ENCODE measurements at places on chromosomes 5 and 9. TPM values are rescaled to one million over a fixed set of nuclear protein-coding genes. Genes with fewer than 3 reads are reported as not detected.
A peak's percentile ranks its signal among the peaks of the same experiment; 100 is the strongest.

The HTR4 gene
- total RNA-seq, result not detected

The MACIR gene
- 9.4 TPM for total RNA-seq

GRCh38 chr5:132022737-132023136 lies 11.3 kb upstream of the ACSL6 start:
- DNase-seq, result no peak

DNA sequence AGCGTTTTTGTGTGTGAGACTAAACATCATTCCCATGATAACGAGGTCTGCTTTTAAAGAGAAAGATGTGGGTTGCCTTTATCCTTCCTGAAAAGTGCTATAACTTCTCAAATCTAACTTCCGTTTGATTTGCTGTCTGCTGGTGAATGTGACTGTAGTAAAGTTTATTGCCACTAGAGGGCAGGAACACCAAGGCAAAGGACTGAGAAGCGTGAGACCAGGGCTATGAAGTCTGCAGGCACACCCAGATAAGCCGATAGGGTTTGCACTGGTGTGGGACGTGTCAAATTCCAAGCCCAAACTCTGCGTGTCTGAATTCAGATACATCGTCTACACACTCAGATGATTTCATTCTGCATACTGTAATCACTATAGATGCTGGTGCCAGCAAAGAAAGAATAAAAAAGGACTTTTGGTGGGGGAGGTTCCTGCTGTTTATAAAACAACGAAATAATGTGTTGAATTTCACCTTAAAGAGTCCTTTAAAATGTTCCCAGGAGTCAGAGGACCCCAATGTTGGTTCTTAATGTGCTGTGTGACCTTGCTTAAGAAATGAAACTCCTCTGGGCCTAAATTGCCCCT lies 87.2 kb downstream of the PTTG1 start:
- DNase-seq, result peak; percentile 86

- no peak for DNase-seq
Measured at GRCh38 chr5:59564895-59565294, 328.6 kb downstream of the PDE4D start.

DNA sequence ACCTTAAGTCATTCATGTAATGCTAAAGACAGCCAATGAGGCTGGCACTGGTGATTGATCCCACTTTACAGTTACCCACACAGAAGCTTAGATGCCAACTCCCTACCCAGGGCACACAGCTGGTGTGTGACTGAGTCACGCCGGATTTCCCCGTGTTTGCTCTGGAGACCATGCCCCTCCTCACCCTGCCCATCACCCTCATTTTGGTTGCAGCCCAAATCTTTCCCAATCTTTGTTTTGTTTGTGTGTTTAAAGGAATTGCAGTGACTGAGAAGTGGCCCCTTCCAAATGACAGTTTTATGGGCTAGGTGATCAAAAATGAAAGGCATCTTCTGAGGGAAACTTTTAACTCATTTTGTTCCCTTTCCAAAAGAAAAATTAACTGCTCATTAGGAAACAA lies 10.9 kb downstream of the FBXL7 start:
- DNase-seq, result peak; percentile 63

- peak; percentile 77 for DNase-seq
Measured at GRCh38 chr9:1050125-1050895, at the start of gene DMRT2. Gene DMRT2, plus strand, starts transcription at chr9:1050357. Its CDS starts 1,257 bp downstream, at chr9:1051614.

Data from dermis blood vessel endothelial cell (primary cell).